AG04449 (cell line): ENCODE measurements at places on chromosomes 13 and 19.

- no peak for DNase-seq
Observed at GRCh38 chr13:30510091-30510490, 44.4 kb upstream of the HMGB1 start.

GRCh38 chr13:33863188-33863789 is 45.3 kb downstream of the RFC3 start:
- no peak for DNase-seq

DNA sequence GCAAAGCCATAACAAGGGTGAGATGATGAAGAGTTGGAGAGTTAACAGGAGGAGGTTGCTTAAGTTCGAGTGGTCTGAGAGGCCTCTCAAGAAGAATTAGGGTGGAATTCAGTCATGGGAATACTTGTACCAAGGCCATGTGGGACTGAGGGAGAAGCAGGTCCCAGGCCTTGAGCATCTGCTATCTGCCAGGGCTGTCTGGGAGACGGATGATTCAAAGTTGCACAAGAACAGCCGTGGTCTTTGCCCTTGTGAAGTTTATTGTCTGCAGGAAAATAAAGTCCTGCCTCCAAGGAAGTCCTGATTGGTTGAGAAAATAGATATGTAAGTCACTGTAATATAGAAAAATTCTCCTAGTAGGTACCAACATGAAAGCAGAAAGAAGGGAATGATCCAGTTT is 178.8 kb upstream of the RFC3 start:
- DNase-seq, result peak; percentile 26

DNA sequence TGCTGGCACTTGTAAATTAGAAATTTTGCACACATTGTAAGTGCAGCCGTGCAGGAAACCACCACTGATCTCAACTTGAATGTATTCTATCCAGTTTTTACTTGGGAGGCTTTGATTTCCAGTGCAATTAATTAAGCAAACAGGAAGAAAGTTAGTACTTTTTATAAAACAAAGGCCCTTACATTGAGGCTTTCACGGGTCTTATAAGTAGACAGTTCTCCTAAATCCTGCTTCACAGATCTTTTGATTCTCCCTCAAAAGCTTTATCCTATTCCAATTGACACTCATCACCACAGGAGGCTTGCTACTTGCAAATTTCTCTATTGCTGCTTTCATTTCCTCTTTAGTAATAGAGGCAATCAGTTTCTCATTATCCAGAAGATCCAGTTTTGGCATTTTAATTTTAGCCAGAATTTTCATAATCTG is 90.1 kb downstream of the ERCC5 start:
- no peak for DNase-seq

- no peak for DNase-seq
Observed at GRCh38 chr13:71589032-71589431, 278.0 kb downstream of the DACH1 start.

DNA sequence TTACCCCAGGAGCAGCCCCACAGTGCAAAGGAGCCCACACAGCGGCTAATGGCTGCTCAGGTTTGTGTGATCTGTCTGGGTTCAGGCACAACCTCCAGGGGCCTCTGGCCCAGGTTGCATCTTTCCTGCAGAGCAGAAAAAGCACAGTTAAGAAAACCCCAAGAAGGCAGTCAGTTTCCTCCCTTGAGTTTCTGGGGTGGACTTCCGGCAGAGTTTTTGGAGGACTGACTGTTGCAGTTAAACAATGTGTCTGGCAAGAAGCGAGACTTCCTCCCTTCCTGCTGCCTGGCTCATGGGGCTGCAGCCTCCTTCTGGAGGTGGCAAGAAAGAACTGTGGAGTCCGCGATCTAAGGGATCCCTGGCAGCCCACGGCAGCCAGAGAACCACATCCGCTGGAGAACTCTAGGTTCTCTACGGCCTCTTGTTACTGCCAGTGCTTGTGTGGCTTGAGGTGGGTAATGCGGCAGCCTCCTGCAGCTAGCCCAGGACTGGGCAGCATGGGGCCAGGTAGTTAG is 114.4 kb downstream of the ZDHHC20 start:
- DNase-seq, result no peak

DNA sequence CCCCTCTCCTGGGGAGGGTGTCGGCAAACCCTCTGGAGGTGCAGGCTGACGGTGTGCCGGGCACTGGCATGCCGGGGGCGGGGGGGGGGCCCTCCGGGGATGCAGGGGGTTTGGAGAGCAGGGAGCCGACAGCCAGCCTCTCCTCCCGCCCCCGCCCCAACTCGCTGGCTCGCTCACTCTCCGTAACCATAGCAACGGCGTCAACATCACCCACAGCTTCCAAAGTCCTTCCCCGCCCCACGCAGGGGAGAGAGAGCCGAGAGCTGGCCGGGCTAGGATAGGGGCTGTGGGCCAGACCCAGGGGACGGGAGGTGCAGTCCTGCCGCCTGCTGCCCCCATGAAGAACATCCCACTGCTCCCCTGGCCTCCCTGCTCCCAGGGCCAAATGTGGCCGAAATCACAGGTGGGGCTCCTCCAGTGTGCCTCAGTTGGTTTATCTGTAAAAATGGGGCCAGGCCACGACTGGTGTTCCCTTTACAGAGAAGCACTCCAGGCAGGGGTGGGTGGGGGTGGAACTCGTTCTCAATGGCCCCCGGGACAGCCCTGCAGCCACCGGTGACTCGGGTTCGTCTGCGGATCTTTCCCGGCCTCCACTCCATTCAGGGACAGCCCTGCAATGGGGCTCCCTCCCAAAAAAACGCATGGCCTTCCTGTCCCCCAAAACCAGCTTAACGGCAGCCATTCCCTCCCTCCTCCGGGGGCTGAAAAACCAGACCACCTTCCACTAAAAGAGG is 3.2 kb downstream of the KLF16 start:
- no peak for DNase-seq

DNA sequence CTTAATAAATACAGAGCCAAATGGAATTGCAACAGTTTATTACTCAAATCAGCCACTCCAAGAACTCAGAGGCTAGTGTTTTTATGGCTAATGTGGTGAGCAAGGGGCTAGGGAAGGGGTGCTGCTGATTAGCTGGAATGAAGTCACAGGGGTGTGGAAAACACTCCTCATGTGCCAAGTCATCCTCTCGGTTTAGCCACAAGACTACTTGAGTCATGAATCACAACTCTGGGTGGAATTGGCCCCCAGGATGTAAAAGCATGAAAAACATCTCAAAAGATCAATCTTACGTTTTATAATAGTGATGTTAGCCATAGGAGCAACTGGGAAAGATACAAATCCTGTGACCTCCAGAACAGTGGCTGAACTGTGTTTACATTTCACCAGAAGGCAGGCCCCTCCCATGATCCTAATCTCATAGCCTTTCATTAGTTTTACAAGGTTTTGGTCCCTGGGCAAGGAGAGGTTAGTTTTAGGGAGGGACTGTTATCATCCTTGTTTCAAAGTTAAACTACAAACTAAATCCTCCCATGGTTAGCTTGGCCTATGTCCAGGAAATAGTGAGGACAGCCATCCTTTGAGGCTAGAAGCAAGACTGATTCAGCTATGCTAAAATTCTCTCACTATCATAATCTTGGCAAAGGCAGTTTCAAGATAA is 2020.1 kb upstream of the PCDH20 start:
- peak; percentile 98 for DNase-seq

- DNase-seq, result no peak
Observed at GRCh38 chr13:90402613-90403012, 944.9 kb upstream of the MIR17HG start.

- no peak for DNase-seq
Observed at GRCh38 chr19:22783651-22784410, at the start of gene ZNF99. TSS of gene ZNF99 (minus strand) at chr19:22784151. CDS start at chr19:22784016, 135 bp downstream.

DNA sequence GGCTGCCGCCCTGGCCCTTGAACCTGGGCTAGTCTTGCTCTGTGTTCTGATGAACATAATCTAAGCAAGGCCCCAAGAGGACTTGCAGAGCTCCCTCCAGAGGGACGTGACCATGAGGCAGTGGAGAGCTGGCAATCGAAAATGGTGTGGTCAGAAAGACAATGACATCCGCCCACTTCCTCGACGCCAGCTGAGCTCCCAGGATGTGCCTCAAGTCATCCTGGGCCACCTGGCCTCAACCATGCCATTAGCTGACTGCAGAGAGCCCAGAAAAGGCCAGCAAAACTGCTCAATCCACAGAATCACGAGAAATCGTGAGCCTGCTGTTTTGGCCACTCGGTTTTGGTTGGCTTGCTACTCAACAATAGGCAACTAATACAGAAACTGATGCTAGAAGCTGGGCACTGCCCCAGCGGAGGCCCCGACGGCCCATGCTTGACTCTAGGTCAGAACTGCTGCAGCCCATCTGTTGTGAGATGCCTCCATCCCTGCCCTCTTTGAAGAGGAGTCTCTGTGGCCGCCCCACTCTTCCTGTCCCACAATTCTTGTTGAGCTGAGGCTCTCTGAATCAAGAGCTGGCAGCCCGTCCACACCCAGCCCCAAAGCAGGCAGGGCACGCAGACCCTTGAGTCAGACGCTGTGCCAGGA is 53.3 kb downstream of the STK24 start:
- DNase-seq, result no peak

GRCh38 chr13:49099513-49099877 is 120.6 kb upstream of the MLNR start:
- no peak for DNase-seq

GRCh38 chr13:29526741-29527140 is 68.7 kb downstream of the SLC7A1 start:
- no peak for DNase-seq

DNA sequence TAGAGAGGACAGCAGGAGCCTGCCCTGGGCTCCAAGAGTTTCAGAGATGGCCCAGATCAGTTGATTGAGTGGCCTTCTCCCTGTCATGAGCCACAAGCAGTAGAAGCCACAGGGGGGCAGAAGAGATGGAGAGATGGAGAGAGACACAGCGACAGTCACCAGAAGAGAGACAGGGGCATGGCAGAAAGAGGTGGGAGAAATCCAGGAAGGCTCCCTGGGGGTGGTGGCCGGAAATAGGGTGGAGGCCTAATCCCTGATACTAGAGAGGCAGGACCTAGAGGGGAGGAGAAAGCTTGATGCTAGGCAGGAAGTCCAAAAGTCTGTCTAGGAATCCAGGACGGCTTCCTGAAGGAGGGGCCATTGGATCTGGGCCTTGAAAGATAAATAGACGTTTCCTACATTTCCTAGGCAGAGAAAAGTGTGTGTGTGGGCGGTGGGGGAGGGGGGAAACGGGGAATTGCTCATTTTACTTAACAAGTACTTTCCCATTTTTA is 9.6 kb upstream of the TPM4 start:
- no peak for DNase-seq

- no peak for DNase-seq
Observed at GRCh38 chr19:28296506-28296905, 916.4 kb downstream of the UQCRFS1 start.

DNA sequence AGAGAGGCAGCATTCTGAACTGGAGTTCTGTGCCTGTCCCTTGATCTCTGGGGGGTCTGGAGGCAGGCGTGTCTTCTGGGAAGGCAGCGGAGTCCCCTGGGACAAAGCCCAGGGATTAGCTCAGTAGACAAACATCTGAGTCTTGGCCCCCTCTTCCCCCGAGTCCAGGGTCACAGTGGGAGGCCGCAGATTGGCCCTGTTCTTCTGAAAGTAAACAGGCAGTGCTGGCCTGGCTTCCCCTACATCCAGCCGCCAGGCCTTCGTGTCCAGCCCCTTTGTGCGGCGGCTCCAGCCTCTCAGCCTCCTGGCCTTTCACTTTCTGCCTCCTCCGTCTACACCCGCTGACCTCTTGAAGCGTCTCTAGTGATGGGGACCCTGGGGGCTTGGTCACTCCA is 989 bp downstream of the NFILZ start:
- no peak for DNase-seq

- DNase-seq, result no peak
Observed at GRCh38 chr19:18251587-18252369, 22.5 kb downstream of the IQCN start.

- no peak for DNase-seq
Observed at GRCh38 chr19:30062907-30063649, 121.0 kb downstream of the URI1 start.

DNA sequence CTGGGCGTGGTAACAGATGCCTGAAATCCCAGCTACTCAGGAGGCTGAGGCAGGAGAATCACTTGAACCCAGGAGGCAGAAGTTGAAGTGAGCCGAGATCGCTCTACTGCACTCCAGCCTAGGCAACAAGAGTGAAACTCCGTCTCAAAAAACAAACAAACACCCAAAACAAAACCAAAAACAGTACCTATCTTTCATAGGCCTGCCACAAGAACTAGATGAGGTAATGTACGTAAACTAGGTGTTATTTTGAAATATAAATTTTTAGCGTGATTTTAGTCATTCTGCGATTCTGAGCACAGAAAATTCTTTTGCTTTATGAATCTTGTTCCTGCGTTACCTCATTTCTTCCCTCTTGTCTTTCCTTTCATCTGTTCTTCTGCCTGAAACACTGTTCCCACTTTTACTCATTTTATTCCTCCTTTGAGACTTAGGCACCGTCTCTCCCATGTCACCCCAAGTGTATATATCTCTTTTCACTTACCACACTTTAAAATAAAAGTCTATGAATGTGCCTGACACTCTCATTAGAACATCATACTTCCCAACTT is 238.2 kb upstream of the HTR2A start:
- DNase-seq, result no peak

DNA sequence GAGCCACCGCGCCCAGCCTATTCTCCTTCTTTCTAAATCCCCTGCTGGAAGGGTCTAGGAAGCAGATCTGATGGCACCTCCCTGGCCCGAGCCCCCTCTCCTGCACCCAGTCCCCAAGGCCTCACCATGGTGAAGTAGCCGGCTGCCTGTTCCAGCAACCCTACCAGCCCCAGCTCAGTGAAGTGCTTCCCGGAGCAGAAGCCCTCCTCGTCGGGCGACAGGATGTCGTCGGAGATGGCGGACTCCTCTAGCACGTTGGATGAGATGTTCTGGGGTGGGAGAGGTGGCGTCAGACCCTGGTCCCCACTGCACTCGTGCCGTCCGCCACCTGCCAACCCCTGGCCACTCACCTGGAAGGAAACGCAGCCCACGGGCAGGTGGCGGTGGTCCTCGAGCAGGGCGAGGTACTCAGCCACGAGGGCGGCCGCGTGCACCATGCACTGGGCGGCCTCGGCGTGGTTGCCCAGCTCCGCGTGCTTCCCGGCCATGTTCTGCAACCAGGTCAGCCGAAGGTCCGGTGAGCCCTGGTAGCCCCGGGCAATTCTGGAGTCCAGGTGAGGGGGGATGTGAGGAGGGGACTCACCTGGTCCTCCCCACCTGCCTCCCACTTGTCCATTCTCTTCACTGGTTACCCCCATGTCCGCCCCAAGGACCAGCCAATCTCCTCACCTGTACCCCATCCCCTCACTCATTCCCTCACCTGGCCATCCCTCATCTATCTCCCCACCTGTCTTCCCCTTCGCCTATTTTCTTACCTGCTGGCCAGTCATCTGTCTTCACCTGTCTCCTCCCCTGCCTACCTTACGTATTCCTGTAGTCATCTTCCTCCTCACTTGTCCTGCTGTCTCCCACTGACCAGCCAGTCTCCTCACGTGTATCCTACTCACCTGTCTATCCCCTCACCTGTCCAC is 11.5 kb upstream of the KANK2 start:
- no peak for DNase-seq

DNA sequence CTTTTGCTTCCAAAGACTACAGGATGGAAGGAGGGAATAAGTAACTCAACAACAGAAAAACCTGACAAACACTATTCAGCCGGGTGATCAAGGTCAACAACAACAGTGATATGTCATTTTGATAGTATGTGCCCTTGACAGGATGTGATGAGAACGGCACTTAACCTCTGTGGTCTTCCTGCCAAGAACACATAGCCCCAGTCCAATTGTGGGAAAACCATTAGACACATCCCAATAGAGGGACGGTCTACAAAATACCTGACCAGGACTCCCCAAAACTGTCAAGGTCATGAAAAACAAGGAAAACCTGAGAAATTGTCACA is 43.1 kb upstream of the AMER2 start:
- DNase-seq, result no peak
